Effector CD4-positive, alpha-beta T cell (primary cell): ENCODE measurements at places on chromosomes 16 and 17.

DNA sequence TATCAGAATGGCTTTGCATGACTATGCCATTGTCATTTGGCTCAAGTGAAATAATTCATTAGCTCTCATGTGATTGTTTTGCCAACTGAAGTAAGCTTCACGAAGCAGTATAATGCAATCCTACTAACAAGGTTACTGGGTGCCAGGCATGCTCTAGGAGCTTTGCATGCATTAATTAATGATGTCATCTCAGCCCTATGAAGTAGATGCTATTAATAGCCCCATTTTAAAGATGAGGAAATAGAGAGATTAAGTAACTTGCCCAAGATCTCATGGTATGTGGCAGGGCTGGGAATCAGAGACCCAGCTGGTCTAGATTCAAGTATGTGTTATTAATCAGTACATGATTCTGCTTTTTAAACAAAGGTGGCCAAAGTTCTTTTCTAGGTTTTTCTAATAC, 14.1 kb downstream of the KRT39 start:
- no peak for DNase-seq

DNA sequence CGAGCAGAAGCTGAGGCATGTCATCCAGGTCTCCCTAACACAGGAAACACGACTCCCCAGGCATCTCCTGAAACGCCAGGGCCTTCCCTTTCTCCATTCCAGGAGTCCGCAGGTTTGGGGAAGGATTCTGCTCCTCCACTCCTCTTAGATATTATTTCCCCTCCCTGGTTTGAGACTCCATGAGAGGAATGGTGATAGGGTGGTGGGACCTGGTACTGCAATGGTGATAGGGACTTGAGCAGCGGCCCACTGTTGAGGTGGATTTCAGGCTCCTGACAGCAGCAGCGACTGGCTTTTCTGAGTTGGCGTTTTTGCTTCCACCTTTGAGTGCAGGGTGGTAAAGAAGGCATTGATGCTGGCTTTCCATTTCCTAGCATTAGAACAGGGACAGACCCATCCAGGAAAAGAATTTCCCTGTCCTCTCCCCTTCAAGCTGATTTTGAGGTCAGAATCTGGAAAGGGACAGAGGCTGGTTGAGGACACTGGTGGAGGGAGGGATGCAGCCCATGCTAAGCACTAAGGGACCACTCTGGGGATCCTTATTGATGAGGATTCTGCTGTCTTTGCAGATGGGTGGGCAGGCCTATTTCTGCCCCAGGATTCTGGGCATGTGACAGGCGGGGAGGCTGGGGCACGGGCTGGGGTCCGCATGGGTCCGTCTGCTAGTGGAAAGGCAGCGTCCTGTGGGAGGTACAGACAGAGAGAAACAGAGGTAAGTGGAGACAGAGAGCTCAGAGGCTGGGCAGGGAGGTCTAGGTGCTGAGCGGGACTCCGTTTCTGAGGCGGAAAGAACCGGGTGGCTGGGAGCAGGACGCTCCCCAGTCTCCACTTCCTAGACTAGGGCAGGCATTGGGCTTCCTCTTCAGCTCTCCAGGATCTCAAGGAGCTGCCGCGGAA, 1.3 kb upstream of the TBX4 start:
- no peak for DNase-seq

DNA sequence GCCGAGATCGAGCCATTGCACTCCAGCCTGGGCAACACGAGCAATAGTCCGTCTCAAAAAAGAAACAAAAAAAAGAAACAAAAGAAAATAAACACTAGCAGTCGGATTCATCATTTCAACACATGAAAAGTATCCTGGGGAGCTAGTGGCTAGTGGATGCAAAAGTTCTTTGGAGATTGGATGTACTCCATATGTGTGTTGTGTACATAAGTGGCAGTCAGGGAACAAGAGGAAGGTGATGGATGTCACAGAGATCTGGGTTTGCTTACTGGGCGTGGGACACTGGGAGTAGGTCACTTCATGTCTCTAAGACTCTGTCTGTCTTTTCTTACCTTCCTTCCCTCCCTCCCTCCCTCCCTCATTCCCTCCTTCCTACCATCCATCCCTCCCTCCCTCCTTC, 35.4 kb downstream of the MRC2 start:
- DNase-seq = no peak

DNA sequence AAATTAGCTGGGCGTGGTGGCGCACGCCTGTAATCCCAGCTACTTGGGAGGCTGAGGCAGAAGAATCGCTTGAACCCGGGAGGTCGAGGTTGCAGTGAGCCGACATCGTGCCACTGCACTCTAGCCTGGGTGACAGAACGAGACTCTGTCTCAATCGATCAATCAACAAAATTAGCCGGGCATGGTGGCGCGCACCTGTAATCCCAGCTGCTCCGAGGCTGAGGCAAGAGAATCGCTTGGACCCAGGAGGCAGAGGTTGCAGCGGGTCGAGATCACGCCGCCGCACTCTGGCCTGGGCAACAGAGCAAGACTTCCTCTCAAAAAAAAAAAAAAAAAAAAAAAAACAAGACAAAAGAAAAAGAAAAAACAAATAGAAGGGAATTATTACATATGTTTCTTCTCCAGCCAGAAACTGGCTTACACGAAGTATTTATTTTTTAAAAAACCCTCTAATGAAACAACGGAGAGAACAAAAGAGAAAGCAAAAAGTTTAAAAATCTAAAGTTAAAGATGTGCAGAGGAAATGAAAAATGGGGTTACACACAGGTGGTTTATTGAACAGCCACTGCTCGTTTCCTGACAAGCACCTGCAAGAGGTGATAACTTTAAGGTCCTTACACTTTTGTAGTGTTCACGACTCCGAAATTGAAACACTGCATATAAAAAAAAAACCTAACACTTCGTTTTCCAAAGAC, 1.4 kb downstream of the SYNRG start:
- no peak for DNase-seq

GRCh38 chr16:6527646-6528045, 805.0 kb upstream of the RBFOX1 start:
- no peak for DNase-seq

GRCh38 chr17:32912218-32912897, 15.6 kb upstream of the TMEM98 start:
- DNase-seq = no peak

GRCh38 chr16:77666771-77667170, 55.5 kb upstream of the NUDT7 start:
- no peak for DNase-seq

GRCh38 chr16:70348991-70349390, 2.3 kb downstream of the DDX19A start:
- no peak for DNase-seq

DNA sequence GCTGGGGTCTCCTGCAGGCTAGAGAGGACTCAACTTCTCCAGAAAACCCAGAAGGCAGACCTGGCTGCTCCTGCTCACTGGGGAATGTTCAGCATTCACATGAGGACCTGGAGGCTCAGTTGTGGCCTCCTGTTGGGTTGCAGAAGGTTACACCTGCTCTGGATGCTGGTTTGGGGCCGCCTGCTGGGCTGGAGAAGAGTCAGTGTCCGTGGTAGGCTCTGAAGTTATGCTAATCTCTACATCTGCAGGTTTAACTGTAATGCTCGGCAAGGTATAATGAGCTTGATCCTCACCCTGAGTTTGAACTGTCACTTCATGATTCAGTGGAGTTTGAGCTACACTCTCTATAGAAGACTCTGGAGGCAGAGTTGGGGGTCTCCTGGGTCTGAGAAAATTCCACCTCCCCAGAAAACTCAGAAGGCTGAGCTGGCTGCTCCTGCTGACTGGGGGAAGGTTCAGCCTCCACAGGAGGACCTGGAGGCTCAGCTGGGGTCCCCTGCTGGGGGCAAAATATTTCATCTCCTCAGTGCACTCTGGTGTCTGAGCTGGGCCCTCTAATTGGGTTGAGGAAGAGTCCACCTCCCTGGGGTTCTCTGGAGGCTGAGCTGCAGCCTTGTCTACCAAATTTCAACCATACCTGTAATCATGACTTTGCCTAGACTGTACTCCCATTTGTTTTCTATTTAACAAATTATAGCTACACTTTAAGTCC, 23.5 kb downstream of the RDM1 start:
- DNase-seq = no peak
